CD8-positive, alpha-beta memory T cell (primary cell): ENCODE measurements at places on chromosomes 16 and 17.
A peak's percentile ranks its signal among the peaks of the same experiment; 100 is the strongest.

DNA sequence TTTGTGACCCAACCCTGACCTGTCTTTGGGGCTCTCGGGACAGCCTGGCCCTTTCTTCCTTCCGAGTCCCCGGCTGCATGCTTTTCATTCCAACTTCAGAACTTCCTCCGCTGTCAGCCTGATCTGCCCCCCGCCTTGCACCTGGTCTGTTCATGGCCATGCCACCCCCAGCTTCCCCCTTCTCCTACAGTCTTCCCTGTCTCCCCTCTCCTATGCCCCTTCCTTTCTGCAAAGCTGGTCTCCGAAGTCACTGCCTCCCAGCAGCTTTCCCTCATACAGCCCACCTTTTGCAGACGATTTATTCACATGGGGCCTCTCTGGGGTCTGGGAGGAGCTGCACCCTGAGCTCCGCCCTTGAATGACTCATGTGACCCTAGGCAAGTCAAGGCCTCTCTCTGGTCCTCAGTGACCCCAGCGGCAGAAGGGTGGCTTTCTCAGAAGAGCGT lies 47.1 kb upstream of the SDK2 start:
- no peak for DNase-seq

GRCh38 chr17:4666296-4666695 lies 24.8 kb upstream of the ALOX15 start:
- no peak for DNase-seq

- DNase-seq, result no peak
Observed at GRCh38 chr17:29240968-29241963, 5.4 kb upstream of the CRYBA1 start.

DNA sequence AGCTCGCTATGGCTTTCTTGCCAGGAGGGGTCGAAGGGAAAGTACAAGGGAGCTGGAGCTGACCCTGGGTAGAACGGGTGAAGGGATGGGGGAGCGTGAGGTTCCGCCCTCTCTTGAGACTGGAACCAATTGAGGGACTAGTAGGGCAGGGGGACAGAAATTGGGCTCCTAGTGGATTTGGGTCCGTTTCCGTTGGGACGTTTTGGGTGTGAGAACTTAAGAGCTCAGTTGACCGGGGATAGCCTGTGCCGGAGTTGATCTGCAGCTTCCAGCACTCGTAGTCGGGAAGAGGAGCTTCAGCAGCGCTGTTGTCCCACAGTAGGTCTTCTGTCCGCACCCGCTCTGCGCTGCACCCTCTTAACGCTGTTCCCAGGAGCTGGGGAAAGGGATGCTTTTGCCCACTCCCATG lies 481 bp downstream of the CNTROB start:
- no peak for DNase-seq

GRCh38 chr16:85372627-85373372 lies 240.3 kb upstream of the GSE1 start:
- no peak for DNase-seq

DNA sequence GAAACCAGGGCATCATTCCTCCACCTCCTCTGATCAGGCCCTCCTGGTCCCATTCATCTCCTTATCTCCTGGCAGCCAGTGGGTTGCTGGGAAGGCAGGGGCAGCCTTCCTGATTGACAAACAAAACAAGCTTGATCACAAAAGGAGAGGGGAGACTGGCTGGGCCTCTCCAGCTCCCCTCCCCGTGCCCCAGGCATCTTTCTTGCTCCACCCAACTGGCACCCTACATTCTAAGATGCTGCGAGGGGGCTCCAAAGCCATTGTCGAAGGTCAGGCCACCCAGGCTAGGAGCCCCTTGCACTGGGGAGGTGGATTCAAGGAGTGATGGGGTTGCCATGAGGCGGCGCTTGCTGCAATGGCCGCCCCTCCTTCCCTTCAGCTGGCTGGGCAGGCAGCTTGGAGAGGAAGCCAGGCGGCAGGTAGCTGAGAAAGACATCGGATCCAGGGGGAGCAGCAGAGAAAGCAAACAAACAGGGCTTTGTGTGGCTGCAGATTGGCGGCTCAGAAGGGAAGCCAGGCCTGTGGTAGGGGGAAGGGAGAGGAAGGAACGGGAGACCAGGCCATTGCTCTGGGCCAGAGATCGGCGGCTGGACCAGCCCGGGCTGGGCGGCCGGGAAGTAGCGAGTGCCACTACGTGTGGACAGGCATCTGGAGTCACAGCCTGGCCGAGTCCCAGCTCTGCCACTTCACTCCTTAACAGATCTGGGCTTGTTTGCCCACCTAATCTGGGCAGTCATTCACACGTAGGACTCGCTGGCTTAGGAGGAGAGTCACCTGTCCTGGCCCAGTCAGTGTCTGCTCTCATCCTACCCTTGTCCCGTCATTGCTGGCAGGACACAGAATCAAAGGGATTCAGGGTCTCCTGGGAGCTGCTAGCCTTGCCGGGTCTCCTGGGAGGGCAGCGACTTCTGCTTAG lies 12.3 kb downstream of the RAI1 start:
- peak; percentile 51 for DNase-seq

DNA sequence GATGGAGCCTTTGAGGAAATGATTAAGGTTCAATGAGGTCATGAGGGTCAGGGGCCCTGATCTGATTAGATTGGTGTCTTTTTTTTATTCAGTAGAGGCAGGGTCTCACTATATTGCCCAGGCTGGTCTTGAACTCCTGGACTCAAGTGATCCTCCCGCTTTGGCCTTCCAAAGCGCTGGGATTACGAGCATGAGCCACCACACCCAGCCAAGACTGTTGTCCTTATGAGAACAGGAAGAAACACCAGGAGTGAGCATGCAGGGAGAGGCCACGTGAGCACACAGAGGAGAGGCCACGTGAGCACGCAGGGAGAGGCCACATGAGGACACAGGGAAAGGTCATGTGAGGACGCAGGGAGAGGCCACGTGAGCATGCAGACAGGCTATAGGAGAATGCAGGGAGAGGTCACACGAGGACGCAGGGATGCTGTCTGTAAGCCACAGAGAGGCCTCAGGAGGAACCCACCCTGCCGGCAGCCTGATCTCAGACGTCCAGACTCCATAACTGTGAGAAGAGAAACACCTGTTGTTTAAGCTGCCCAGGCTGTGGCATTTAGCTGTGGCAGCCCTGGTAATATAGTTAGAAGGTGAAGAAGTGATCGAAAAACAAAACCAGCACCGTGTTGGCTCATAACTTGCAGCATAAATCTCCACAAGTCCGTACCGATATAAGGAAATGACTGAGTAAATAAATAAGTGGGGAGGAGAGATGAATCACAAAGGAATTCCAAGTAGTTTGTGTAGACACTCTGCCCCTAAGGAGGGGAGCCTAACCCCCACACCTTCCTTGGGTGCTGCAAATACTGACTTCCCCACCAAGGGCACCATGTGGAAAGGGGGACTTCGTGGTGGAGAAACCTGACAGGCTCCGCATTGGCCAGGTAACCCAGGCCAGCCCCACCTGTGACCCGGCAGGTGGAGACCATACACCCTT lies 14.6 kb upstream of the CSNK1D start:
- no peak for DNase-seq

DNA sequence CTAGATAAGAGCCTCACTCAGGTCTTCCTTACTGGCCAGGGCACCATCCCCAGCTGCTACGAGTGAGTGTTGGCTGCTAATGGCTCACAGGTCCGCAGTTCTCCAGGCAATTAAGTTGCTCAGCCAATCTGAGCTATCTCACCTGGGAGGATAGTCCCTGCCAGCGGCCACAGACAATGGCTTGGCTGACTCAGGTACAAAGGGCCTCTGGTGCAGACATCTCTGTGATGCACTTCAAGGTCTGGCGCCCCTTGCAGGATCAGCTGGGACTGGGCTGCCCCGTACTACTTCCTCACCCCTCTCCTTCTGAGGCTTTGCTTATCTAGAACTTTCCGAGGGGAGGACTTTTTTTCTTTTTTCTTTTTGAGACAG lies 49.2 kb upstream of the EMP2 start:
- no peak for DNase-seq

DNA sequence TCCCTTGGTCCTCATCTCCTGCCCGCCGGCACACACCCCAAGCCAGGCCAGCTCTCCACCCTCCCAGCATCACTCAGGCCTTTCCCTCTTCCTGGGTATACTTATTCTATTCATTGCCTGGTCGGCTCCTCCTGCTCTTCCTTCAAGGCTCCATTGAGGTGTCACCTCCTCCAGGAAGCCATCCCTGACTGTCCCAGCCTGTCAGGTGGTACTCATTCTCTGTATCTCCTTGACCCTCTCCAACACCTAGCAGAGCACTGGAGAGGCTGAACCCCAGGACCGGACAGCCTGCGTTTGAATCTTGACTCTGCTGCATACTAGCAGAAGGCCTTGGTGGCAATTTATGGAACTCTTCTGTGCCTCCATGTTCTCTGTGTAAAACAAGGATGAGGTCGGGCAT lies 428 bp upstream of the TNFRSF13B start:
- no peak for DNase-seq

DNA sequence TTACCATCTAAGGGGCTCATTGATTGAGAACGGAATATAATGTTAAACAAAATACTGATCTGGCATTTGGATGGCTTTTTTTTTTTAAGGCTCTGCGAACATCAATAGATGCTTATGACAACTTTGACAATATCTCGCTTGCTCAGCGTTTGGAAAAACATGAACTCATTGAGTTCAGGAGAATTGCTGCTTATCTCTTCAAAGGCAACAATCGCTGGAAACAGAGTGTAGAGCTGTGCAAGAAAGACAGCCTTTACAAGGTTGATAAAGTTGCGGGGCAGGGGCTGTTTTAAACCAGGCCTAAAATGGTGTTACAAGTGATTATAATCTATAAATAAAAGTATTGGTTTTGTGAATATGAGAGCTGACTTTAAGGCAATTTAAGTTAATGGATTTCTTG lies 22.3 kb downstream of the PTRH2 start:
- DNase-seq, result no peak

- DNase-seq, result no peak
Observed at GRCh38 chr16:72878301-72879269, 169.3 kb downstream of the ZFHX3 start.

GRCh38 chr17:78356101-78356713 lies 3.7 kb downstream of the SOCS3 start:
- peak; percentile 96 for DNase-seq

DNA sequence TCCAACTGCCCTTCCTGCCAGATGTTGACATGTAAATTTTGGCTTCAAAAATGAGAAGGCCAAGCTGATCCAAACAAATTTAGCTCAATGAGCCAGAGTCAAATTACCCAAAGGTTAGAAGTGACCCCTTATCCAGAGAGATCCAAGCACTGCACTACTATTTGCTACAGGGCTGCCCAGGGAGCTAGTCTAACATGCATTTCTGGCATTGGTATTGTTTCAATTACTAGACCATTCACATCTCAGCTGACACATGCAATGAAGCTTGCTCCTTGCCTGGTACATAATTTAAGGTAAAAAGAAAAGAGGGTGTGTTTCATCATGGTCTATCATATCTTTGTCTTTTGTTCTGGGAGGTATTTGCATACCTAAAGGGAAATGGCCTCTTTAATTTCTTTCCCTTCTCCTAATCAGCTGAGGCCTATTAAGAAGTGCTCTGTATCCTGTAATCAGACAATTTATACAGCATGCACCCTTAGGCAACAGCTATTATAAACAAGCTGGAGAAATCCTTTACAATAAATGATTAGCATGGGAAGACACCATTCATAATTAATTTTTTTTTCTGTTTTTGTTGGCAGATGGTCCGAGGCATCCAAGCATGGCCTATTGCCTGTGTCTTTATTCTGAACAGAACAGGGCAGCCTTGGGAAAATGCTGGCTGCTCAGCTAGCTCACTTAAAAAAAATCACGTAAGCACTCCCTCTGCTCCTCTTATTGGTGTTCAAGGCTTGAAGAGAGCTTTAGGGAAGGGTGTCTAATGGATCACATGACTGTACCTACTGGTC lies 161.5 kb upstream of the SALL1 start:
- no peak for DNase-seq

DNA sequence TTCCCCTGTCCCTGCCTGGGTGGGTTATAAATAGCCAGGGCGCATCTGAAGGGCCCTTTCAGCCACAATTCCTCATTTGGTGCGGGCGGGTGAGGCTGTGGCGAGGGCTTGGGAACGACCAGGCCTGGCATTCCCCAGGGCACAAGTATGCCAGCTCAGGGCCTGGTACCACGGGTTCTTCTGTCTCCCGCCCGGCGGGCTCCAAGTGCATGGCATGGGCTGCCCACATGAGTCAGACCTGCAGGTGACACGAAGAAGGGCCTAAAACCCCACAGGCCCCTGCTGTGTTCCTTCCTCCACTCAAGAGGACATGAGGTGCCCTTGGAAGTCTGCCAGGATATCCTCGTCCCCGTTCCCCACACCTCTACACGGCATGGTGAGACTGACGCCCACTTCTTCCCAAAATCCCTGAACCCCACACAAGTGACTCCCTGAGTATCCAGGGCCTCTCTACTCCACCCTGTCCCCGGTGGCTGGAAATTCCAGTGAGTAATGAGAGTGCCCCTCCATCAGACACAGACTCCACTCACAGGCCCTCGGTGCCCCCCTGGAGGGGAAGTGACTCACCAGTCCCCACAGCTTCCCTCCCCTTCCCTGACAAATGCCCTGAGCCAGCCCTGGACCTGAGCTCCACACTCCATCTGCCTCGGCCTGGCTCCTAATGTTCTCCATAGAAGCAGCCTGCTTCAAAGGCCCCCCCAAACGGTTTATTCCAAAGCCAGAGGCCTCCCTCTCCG lies 68.8 kb downstream of the ABR start:
- no peak for DNase-seq

DNA sequence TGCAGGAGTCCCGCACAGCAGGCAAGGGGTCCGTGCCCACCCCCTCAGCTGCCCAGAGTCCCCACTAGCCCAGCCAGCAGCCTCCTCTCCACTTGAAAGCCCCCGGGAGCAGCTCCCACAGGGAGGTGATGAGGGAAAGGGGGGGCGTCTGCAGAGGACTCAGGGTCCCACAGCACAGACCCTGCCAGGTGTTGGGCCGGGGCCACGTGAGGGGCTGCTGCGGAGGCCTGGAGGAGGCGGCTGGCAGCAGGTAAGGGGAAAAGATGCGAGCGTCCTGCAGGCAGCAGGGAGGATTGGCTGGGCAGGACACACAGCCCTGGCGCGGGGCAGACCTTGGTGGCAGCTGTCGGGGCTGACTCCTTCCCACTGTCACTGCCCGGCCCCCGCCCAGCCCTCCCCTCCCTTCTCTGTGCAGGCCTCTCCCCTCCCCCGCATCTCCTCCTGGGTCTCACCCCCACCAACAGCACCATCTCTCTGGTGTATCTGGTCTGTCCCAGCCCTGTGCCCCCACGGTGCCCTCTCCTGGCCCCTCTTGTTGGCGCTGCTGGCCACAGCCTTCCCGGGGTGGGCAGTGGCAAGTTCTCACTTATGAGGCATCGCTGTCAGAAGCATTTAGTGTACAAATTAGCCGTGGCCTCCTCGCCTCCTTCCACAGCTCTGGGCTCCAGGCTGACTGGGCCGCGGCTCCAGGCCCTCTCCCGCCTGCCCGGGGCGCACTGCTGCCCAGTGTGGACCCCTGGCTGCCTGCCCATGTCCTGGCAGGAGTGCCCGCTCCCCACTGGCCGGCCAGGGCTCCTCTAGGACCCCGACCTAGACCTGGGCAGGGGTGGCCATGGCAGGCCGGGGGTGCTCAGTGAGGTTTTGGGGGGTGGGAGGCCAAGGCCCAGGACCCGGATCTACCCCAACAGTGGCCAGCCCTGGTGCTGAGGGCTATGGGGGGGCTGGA lies 4.4 kb upstream of the PRR35 start:
- no peak for DNase-seq
